Sigmoid colon (tissue), 7 donors: ENCODE measurements at places on chromosomes 1 and 21. TPM values are rescaled to one million over a fixed set of nuclear protein-coding genes. Genes with fewer than 3 reads are reported as not detected.

Gene KIF1B
- total RNA-seq: 46.4 TPM

Gene TDRD10
- 1.2 TPM for total RNA-seq

Gene CFHR4
- total RNA-seq: not detected

Gene PRAMEF4
- total RNA-seq: not detected

Gene TIPRL
- 30.8 TPM for total RNA-seq

Gene DDAH1
- 11.8 TPM for total RNA-seq

Gene HCN3
- total RNA-seq: 2.5 TPM

DNA sequence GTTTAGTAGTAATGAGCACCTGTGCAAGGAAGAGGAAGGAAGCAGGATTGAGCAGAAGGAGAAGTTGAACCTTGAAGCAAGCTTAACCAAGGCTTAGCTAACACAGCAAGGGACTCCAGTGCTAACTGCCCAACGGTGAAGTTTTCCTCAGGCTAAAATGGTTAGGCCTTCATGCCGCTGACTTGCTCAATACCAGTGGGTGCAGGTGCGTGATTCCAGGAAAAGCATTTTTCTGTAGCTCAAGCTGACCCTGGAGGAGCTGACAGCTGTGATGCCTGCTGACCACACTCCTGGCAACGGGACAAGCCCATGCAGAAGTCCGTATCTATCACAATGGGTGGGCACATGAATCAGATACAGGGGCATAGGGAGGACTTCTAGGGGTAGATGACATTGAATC is 76.5 kb upstream of the FGGY start:
- no peak for DNase-seq
- no peak overlapping the region for H3K27ac ChIP-seq
- no peak overlapping the region for H3K4me3 ChIP-seq
- H3K4me1 ChIP-seq: no peaks in the 10 kb centered on the region

GRCh38 chr1:67832737-67833601 is at the start of gene GNG12:
GNG12 (minus strand) TSS chr1:67833467; CDS start chr1:67707686, 125,781 bp downstream.
- peak within 1 kb of the TSS; percentile 84 for H3K27ac ChIP-seq
- no peaks in the 10 kb centered on the region for H3K4me1 ChIP-seq

DNA sequence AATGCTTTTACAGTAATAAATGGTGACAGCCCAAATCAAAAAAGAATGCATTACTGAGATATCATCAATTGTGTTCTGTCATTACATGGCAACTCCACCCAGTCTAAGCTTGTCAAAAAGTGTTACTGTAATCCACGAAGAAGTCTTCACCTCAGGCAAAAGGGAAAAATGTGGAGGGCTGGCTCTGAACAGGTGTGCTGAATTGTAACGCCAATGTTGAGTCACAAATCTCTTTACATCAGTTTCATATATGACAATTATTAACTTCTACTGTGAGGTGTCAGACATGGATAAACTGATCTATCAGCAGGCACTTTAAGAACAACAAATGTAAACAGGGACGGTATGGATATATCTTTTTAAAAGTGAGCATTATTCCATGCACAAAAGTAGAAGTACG is 98.5 kb upstream of the DMRTA2 start:
- H3K27ac ChIP-seq: no peak overlapping the region
- DNase-seq: no peak
- H3K27me3 ChIP-seq: no peaks in the 10 kb centered on the region
- H3K4me3 ChIP-seq: no peak overlapping the region
- H3K4me1 ChIP-seq: no peaks in the 10 kb centered on the region

- no peaks in the 10 kb centered on the region for H3K36me3 ChIP-seq
- DNase-seq: no peak
- H3K27me3 ChIP-seq: no peaks in the 10 kb centered on the region
Observed at GRCh38 chr1:234486858-234487840, 8.2 kb upstream of the TARBP1 start.

- H3K27me3 ChIP-seq: peaks cover 2% of the 10 kb centered on the region
- H3K36me3 ChIP-seq: no peaks in the 10 kb centered on the region
- H3K4me1 ChIP-seq: no peaks in the 10 kb centered on the region
- no peak overlapping the region for H3K27ac ChIP-seq
- no peak overlapping the region for H3K4me3 ChIP-seq
Observed at GRCh38 chr1:29543586-29543985, 307.3 kb downstream of the PTPRU start.

- no peak overlapping the region for H3K27ac ChIP-seq
- no peaks in the 10 kb centered on the region for H3K27me3 ChIP-seq
- no peak for DNase-seq
- H3K4me3 ChIP-seq: no peak overlapping the region
- H3K36me3 ChIP-seq: no peaks in the 10 kb centered on the region
- H3K4me1 ChIP-seq: no peaks in the 10 kb centered on the region
Observed at GRCh38 chr1:196546272-196547111, 61.7 kb downstream of the KCNT2 start.

DNA sequence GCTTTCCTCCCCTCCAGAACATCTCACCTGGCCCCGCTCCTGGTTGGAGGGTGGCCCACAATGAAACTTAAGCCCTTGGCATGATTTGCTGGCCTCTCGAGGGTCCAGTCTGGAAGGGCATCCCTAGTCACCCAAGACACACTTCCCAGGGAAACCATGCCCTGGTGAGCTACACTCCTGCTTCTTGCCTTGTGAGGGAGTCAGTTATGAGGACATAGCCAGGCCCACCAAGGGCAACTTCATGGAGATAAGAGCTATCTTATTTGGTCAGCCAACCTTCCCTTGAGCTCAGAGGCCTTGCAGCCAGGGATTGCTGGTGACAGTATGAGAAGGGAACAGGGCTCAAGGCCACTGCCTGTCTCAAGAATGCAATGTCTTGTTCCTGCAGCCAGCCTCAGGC is 9.7 kb downstream of the TNR start:
- no peaks in the 10 kb centered on the region for H3K4me1 ChIP-seq
- H3K27ac ChIP-seq: no peak overlapping the region
- no peak overlapping the region for H3K4me3 ChIP-seq
- H3K36me3 ChIP-seq: no peaks in the 10 kb centered on the region
- H3K27me3 ChIP-seq: no peaks in the 10 kb centered on the region
- DNase-seq: no peak

DNA sequence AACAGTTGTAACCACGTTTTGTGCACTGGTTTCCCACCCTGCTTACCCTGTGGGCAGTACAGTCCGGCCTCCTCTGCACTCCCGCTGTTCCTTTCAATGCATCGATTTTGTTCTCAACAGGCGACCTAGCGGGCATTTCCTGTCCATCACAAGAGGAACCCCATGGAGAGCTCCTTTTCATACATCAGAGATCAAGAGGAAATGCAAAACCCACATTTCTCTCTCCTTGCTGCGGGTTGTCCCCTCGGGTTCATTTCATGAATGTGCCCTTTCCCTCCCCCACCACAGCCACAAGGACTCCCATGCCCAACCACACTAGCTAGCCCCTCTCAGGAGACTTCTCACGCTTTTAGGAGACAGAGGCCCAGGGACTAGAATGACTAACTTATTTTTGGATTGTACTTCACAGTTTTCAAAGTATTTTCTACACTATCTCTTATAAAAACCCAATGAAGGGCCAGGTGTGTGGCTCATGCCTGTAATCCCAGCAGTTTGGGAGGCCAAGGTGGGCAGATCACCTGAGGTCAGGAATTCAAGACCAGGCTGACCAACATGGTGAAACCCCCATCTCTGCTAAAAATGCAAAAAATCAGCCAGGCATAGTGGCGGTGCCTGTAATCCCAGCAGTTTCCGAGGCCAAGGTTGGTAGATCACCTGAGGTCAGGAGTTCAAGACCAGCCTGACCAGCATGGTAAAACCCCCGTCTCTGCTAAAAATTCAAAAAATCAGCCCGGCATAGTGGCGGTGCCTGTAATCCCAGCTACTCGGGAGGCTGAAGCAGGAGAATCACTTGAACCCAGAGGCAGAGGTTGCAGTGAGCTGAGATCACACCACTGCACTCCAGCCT is 18.4 kb downstream of the ATP1A4 start:
- no peak overlapping the region for H3K4me3 ChIP-seq
- H3K4me1 ChIP-seq: no peaks in the 10 kb centered on the region
- no peaks in the 10 kb centered on the region for H3K36me3 ChIP-seq
- no peaks in the 10 kb centered on the region for H3K27me3 ChIP-seq
- DNase-seq: no peak

GRCh38 chr1:112982853-112983536 is 27.0 kb upstream of the SLC16A1 start:
- peak overlapping the region; percentile 19 for H3K27ac ChIP-seq
- H3K4me1 ChIP-seq: peaks cover 54% of the 10 kb centered on the region
- H3K4me3 ChIP-seq: no peak overlapping the region
- H3K27me3 ChIP-seq: no peaks in the 10 kb centered on the region
- no peak for DNase-seq

DNA sequence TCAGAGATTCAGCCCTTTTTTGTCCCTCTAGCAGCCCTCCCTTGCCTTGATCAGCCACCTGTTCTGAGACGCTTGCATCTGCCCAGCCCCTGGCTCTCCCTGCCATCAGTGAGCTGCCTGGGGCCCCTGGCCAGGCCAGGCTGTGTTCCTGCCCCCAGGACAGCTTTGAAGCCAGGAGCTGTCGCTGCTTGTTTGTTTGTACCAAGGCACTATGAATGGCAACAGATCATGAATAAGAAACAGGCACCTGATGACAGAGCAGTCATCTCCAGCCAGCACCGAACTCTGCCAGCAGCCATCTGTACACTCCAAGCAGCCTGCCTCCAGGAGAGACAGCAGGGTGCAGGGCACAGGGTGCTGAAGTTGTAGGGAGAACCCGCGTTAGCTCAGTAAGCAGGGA is 8.1 kb upstream of the VWA5B1 start:
- H3K36me3 ChIP-seq: no peaks in the 10 kb centered on the region
- no peaks in the 10 kb centered on the region for H3K27me3 ChIP-seq
- DNase-seq: no peak
- H3K27ac ChIP-seq: no peak overlapping the region
- no peak overlapping the region for H3K4me3 ChIP-seq

GRCh38 chr1:77281491-77282186 is at the start of gene AK5:
AK5 (plus strand) TSS chr1:77282019; CDS start chr1:77282314, 295 bp downstream.
- no peak for DNase-seq
- H3K4me3 ChIP-seq: peak within 1 kb of the TSS; percentile 58
- H3K36me3 ChIP-seq: no peaks in the 10 kb centered on the region
- H3K4me1 ChIP-seq: peaks cover 16% of the 10 kb centered on the region
- peaks cover 17% of the 10 kb centered on the region for H3K27me3 ChIP-seq

- H3K27me3 ChIP-seq: no peaks in the 10 kb centered on the region
- H3K4me1 ChIP-seq: no peaks in the 10 kb centered on the region
- H3K4me3 ChIP-seq: no peak overlapping the region
- no peaks in the 10 kb centered on the region for H3K36me3 ChIP-seq
- DNase-seq: no peak
Observed at GRCh38 chr1:29640428-29640785, 404.1 kb downstream of the PTPRU start.

DNA sequence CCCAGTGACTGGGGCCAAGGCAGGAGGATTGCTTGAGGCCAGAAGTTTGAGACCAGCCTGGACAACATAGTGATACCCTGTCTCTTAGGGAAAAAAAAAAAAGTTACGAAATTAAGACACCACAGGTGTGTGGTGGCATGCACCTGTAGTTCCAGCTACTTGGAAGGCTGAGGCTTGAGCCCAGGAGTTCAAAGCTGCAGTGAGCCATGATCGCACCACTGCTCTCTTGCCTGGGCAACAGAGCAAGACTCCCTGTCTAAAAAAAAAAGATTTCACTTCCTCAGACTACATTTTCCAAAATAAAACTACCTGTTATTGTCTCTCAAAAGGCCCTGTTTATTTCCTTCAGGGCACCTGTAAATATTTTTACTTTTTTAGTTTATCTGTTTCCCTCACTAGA is 4.7 kb upstream of the STK40 start:
- H3K27me3 ChIP-seq: no peaks in the 10 kb centered on the region
- H3K4me1 ChIP-seq: peaks cover 24% of the 10 kb centered on the region
- H3K4me3 ChIP-seq: no peak overlapping the region
- no peak for DNase-seq
- H3K36me3 ChIP-seq: peaks cover 34% of the 10 kb centered on the region
- H3K27ac ChIP-seq: peak overlapping the region; percentile 98

DNA sequence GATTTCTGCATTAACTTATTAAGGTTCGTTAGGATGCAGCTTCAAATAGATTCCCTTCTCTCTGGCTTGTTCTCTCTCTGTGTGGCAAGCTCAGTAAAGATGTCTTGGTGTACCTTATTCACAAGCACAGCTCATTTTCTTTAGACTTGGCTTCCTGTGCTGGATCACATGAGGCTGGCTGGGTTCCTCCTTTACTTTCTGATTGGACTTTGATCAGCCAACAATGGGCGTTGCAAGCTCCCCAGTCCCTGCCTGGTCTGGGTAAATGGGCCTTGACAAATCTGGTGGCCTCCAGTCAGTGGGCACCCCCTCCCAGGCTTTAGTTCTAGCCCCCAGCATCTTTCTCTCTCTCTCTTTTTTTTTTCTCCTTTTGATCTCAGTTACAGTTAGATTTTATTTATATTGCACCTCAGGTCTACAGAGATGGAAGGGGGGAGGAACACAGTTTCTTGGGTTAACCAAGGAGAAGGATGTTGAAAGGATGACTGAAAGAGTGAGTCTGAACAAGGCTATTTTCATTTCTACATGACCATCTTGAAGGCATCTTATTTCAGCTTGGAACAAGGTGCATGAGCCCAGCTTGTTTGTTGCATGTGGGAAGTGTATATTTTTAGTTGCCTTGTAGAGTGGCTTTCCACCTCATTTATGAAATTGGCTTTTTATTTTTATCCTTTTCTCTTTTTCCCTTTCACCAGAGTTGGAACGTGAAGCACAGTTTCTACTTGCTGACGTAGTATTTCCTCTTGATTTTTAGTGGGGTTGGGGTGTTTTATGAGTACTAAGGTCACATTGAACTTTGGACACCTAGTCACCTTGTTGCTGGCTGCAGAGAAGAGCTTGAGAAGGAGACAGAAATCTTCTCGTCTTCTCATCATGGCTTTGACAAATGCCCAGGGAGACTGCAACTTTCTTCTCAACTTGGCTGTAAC is 77.1 kb downstream of the PBX1 start:
- no peaks in the 10 kb centered on the region for H3K27me3 ChIP-seq
- no peaks in the 10 kb centered on the region for H3K36me3 ChIP-seq
- no peak for DNase-seq
- peaks cover 96% of the 10 kb centered on the region for H3K4me1 ChIP-seq
- H3K4me3 ChIP-seq: no peak overlapping the region

GRCh38 chr1:193077991-193078390 is 18.6 kb downstream of the RO60 start:
- peaks cover 7% of the 10 kb centered on the region for H3K36me3 ChIP-seq
- DNase-seq: no peak
- H3K27me3 ChIP-seq: no peaks in the 10 kb centered on the region
- H3K27ac ChIP-seq: no peak overlapping the region
- H3K4me3 ChIP-seq: no peak overlapping the region

DNA sequence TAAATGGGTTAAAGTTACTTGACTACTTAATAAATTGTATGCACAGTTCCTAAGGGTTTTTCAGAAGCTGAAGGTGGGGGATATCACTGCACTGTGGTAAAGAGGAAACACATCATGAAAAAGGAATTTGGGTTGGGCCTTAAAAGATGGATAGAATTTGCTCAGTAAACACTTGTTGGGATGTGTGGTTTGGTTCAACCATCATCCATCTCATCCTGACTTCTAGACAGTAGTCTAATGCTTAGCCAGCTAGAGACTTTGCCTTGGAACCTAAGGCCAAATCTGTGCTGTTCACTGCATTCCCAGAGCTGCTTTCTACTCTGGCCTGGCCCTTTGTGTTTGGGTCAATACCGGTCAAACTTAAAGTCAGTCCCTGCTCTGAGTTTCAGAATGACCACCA is 30.6 kb downstream of the LY9 start:
- no peak overlapping the region for H3K27ac ChIP-seq
- no peaks in the 10 kb centered on the region for H3K4me1 ChIP-seq
- H3K27me3 ChIP-seq: no peaks in the 10 kb centered on the region
- DNase-seq: no peak

- DNase-seq: no peak
- no peaks in the 10 kb centered on the region for H3K36me3 ChIP-seq
- H3K27me3 ChIP-seq: no peaks in the 10 kb centered on the region
- H3K4me1 ChIP-seq: no peaks in the 10 kb centered on the region
- H3K27ac ChIP-seq: no peak overlapping the region
Observed at GRCh38 chr1:163874070-163874469, 552.3 kb downstream of the NUF2 start.
